ENCODE measurements at places on chromosomes 4 and X.

DNA sequence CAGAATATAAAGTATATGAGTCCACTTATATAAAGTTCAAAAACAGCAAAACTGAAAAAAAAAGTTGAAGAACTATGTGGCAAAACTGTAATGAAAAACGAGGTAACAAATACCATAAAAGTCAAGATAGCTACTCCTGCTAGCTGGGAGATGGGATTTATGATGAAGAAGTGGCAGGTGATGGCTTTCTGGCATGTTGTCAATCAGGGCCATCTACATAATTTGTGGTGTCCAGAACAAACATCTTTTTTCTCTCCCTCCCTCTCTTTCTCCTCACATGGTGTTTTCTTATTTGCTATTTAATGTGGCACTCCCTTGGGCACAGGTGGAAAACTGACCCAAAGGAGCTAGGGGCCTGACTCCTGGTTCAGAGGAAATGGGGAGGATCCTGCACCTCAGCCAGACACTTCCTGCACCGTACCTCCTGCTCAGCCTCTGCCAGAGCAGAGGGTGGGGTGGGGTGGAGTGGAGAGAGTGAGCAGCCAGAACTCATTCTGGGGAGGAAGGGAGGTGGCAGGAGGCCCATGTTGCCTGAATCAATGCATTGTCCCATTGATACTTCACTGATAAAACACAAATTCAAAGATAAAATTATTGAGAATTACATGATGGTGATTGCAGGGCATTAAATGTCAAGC is 5.3 kb upstream of the SAP30 start:
- no peak for DNase-seq

- no peak for DNase-seq
These were observed 15.1 kb downstream of the C4orf36 start for GRCh38 chr4:86876894-86877685.

DNA sequence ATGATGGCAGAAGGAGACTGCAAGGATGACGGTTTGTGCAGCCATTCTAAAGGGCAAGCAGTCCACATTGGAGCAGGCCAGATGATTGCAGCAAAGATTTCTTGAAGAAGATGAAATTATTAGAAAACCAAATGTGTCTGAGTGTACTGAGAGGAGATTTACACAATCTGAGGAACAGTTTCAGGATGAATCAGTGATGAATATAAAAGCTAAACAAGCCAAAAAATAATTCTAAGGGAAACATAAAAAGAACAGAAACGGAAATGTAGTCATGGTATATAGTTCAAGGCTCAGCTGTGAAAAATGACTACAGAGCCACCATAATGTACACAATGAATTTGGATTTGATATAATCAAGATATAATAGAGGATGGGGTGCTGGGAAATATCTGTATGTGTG is 168.5 kb downstream of the PDGFC start:
- DNase-seq: no peak

DNA sequence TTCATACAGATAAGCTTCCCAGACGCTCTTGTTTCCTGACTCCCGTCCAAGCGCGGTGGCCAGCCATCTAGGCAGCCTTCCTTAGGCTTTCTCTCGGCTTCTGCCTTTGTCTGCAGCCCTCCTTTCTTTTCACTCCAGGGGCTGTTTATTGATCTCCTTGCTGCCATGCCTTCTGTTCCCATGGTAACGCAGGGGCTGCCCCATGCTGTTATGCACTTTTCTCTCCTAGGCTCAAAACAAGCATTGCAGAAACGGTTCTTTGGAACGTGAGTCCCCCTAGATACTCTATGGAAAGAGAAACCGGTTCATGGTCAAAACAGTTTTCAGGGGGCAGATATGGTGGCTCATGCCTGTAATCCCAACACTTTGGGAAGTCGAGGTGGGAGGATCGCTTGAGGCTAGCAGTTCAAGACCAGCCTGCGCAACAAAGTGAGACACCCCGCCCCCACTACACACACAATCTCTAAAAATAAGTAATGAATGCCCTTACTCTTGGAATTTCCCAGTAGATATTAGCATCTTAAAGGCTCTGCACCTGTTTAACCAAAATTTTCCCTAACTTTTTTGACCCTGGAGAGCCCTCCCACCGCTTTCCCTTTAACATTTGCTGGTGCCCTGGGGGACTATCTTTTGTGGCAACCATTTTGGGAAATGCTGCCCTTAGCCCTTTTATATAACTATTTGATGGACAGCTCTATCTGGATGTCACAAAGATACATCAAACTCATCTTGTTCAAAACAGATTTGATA is 53.9 kb upstream of the ZNF157 start:
- peak; percentile 0 for DNase-seq

DNA sequence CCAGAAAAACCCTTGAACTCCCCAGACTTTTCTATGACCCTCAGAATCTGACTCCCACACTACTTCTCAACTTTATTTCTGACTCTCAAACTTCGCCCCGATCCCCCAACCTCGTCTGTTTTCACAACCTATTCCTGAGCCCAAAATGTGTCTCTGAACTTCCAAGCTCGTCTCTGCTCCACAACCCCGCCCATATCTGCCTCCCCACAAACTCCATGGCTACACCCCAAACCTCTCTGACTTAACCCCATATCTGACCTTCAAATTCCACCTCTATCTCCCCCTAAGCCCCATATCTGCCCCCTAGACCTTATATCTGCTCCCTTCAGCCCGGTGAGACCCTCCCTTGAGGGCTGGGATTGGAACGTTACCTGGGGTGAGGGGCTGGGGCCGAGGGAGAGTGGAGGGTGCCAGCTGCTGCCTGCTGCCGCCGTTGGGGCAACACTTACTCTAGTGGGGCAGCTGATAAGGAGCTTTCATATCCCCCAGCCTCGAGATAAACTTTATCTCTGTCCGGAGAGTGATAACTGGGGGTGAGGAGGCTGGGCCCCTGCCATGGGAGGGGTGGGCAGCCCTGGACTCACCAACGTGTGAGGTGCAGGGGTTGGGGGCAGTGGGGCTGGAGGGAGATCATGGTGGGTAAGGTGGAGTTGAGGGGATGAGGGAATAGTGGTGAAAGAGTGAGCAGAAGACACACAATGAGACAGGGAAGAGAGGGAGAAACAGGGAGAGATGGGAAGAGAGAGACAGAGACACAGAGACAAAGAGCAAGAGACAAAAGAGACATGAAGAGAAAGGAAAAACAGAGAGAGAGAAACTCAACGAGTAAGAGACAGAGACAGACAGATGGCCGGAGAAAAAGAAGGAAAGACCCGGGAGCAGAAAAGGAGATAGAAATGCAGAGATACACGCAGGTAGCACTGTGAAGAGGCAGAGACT is 1.4 kb downstream of the GATA1 start:
- no peak for DNase-seq
